Endodermal cell (in vitro differentiated cells): ENCODE measurements at places on chromosomes 6 and 20. TPM values are rescaled to one million over a fixed set of nuclear protein-coding genes. Genes with fewer than 3 reads are reported as not detected.

- peak; percentile 94 for DNase-seq
These were observed 185.6 kb downstream of the TSHZ2 start for GRCh38 chr20:53157443-53158408.

Gene CST9L
- total RNA-seq: not detected in 2 replicates

- no peak for DNase-seq
These were observed 201.8 kb downstream of the GRIK2 start for GRCh38 chr6:101595276-101595675.

Gene SIRPB2
- total RNA-seq: not detected in 3 replicates

- peak; percentile 90 for DNase-seq
These were observed 540 bp upstream of the RBM24 start for GRCh38 chr6:17280552-17281090.

Gene C20orf96
- total RNA-seq: 19.8 and 21.8 TPM in 2 replicates
